COLO829 (cell line): ENCODE measurements at places on chromosomes 4 and X.
A peak's percentile ranks its signal among the peaks of the same experiment; 100 is the strongest.

- peak; percentile 31 for DNase-seq
Measured at GRCh38 chrX:46965125-46965758, 53.0 kb downstream of the JADE3 start.

DNA sequence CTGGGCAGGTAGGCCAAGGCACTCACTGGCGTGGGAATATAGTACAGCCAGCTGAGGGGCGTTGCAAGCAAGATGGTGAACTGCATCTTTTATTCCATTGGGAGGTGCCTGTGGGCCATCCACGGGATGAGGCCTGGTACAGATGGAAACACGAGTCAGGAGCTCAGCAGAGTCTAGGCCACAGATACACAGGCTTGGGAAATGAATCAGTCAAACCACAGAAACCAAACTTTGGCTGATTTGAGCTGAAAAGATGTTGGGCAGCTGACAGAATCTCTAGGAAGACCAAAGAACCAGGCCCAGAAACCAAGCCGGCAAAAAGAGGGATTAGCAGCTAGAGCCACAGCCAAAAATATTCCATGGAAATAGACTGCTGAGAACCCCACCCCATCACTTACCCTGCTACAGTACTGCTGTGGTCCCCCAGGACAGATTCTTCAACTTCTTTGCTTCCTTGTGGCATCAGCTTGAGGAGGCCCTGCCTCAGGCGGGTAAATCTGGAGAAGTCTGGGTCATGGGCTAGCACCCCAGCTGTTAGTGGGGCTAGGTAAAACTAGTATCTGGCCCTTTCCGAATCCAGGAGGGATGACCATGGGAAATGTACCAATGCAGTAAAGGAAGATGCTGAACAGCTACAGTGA, 75.4 kb downstream of the TMEM131L start:
- no peak for DNase-seq

- no peak for DNase-seq
Measured at GRCh38 chrX:47216393-47216925, 2.0 kb upstream of the CDK16 start.

DNA sequence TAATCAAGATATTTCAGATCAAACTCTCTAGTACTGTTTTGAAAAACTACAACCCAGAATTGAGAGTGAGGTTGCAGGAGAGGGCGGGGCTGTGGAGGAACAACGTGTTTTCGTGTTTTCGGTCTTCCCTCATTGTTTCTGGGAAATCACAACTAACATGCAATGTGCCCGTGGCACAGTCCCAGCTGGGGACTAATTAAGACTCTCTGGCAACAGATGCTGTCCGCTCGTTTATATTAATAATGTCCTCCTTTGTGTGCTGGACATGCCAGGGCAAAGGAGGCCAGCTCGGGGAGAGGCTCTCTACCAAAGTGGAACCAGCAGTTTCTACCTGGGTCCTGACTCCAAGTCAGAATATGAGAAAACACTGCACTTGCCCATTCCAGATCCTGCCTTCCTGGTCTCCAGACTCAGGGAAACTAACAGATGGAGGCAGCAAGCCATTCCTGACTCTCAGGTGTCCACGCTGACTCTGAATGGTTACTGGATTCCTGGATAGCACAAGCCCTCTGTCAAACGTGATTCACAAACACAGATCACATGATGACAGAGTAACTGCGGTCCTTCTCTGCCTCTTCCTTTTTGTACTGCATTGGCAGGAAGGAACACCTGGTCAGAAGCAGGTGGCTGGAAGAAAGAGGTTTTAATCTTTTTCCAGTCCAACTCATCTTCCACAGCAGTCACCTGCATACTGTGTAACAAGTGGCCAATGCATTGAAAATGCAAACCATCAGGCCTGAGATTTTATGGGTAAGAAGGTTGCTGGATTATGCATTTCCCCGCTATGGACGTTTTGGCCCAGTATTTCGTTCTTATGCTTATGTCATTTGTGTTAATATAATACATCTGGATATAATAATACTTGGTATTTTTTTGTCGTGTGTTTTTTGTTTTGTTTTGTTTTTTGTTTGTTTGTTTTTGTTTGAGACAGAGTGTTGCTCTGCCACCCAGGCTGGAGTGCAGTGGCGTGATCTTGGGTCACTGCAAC, 65.0 kb downstream of the COQ2 start:
- DNase-seq: peak; percentile 42

GRCh38 chr4:1334579-1334895, 12.5 kb upstream of the UVSSA start:
- no peak for DNase-seq

- no peak for DNase-seq
Measured at GRCh38 chrX:100870527-100870926, 3.6 kb downstream of the NOX1 start.

- no peak for DNase-seq
Measured at GRCh38 chrX:110032534-110033147, 29.7 kb downstream of the TMEM164 start.

- peak; percentile 77 for DNase-seq
Measured at GRCh38 chrX:40468033-40468846, 112.5 kb upstream of the ATP6AP2 start.

DNA sequence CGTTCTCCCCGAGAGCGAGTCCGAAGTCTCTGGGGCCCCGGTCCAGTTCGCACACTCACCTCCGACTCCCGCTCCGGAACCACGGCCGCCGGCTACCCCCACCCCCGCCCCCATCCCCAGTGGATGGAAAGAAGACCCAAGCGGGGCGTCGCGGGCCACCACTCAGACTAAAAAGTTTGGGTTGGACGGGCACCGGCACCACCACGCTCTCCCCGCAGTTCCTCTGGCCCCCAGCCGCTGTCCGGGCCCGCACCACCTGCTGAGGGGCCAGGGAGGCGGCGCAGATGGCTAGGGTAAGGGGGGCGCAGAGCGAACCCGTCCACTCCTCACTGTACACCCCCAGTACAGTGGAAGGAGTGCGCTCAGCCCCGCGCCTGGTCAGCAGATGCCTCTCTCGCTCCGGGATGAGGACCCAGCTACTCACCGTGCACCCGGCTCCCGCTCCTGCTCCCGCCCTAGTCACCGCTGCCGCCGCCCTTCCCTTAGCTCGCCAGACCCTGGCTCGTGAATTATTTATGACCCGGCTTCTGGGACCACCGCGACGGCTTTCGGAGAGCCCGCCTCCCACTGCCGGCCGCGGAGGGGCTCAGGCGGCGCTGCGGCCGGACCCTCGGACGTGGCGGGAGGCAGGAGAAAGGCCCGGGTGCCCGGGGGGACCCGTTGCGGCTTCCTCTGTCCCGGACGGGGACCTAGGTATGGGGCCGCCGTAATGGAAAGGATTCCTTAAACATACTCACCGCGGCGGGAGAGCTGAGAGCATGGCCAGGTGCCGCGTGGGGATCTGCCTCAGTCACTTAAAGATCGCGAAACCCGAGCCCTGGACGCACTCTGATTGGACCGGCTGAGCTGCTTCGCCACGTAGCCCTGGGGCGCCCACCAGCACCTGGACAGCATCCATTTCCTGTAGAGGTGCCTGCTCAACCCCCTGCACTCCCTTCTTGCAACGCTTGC, at the start of gene PROM1:
Gene PROM1 (minus strand): TSS at position 783 of the 951 bp plus-strand sequence. CDS start 8,117 bp downstream, outside the sequence.
- no peak for DNase-seq

- DNase-seq: no peak
Measured at GRCh38 chr4:27398631-27399310, 538.1 kb downstream of the STIM2 start.

- DNase-seq: no peak
Measured at GRCh38 chr4:152591876-152592275, 56.0 kb upstream of the FBXW7 start.

DNA sequence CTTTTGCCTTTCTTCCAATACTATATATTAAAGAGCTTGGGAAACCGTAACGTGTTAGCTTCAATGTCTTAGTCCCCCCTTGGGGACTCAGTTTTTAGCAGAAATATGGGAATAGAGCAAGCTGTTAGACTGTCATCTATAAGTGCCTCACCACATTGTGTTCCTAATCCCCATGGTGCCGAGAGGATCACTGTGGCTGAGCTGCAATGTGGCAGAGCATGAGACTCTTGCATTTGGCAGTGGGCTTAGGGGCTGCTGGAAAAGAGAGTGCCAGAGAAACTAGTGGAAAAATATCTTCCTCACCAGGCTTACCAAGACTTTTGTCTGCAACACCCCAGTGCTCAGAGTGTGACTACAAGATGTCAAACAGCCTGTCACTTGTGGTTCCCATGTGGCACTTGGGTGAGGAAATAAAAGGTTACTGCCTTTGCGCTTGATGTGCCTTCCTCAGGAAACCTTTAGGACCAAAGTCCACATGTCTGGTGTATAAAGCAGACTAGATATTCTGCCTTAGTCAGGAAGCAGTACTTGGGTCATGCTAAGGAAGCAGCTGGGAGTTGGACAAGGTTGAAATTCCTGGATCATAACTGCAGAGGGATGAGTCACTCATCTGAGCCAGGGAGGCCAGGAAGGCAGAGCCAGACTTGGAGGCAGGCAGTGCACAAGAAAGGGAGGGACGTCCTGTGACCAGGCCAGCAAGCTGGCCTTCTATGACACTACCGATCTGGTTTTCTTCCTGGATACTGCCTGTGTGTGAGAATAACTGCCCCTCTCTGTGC, 9.7 kb upstream of the MAGEA4 start:
- peak; percentile 26 for DNase-seq

DNA sequence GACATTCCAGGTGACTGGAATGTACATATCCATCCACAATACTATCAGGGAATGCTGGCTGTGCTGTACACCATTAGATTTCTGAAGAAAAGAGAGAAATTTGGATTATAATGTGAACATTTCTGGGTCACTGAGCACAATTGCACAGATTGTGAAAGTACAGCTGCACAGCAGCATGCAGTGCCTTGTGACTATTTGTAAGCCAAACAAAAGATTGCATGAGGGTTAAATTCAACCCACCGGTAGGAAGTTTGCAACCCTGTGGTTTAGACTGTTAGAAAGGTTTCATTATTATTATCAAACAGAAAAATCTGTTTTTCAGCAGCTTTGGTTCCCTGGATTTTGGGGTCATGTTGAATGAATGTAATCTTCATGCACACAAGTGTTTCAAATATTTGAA, 24.5 kb downstream of the DDIT4L start:
- peak; percentile 28 for DNase-seq

DNA sequence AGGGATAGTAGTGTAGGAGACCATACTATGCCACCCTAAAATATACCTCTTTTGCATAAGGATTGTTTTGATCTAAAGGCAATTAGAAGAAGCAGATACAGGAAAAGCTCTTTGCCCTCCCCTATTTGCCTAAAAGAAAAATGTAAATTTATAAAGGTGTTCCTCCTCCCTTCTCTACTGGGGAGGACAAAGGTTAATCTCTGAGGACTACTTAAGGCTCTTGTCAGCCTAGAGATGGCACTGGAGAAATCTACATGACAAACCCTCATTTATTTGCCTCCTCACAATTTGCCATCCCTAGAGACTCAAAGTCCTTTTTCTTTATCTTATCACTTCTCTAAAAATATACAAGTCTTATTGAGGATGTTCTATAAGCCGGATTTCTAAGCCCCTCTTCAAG, 1021.8 kb downstream of the STPG2 start:
- no peak for DNase-seq

DNA sequence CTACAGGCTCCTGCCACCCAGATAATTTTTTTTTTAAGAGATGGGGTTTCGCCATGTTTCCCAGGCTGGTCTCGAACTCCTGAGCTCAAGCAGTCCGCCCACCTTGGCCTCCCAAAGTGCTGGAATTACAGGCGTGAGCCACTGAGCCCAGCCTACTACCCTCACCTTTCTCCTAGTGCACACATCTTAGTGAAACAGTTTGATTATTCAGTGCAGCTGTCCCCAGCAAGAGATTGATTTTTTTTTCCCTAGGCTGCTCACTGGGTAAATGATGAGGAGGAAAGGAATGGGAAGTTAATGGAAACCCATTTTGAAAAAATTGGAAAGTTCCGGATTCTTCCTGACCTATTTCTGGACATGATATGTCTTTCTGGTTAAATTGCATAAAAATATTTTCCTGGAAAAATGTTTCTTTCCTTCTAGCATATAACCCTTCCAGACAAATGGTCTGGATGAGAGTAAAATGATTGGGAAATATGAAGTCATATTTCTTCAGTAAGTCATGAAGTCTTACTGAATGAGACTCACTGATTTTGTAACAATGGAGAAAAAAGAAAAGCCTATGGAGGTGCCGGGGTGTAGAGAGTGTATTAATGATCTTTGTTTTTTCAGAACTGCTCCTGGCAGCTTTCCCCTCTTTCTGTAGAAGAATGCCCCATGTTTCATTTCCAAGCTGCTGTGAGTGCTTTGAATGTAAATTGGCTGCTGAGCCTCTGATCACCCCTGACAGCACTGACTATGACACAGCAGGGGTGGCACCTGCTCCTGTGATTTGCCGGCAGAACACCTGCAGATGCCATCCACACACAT, 19.5 kb upstream of the ZNF41 start:
- DNase-seq: no peak

- no peak for DNase-seq
Measured at GRCh38 chrX:137352101-137352660, 213.7 kb upstream of the ZIC3 start.

- DNase-seq: no peak
Measured at GRCh38 chrX:130887376-130887775, 15.6 kb downstream of the ENOX2 start.

DNA sequence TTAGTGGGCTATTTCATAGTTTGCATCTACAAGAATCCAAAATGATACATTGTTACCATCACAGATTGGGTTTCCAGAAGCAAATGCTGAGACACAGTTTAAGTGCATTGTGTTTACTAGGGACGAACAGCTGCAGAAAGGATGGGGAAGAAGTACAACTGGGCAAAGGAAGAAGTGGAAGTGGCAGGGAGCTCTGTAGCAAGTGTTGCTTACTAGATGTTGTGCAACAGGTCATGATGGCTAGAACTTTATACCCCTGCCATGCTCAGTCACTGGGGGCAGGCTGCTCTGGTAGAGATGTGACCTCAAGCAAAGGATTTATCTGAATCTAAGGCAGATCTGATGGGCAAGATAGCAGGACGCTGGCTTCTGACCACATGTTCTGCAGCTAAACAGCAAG, 76.1 kb upstream of the EMCN start:
- DNase-seq: no peak

DNA sequence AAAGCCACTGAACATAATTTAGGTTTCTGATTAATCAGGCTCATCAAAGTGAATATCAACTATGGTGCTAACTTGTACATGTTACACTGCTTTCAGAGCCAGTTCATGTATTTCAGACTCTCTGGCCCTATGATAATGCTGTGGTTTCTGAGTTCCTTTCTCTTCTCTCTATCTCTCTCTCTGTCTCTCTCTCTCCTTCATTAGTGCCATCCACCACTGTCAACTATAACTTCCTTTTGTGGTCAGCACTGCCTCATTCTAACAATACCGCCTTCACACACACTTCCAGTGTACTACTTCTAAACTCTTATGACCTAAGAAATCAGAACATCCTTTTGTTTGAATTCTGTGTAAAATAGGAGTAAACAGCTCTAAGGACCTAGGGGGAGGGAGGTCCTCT, 907.1 kb downstream of the RPA4 start:
- peak; percentile 35 for DNase-seq

DNA sequence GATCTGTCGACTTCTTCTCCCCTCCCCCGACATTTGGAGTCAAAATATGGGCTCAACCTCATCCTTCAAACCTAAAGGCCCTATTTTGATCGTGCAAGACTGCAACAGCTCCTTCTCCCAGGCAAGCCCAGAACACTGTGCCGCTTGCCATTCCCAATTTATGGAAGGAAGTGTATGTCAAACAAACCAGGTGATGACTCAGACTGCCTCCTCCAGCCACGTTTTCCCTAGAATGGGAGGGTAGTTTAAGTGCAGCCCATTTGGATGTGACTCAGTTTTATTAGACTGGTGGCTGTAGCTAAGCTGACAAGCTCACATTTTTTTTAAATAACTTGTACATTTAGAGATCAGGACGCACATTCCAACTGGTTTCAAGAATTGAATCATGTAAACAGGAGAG, 570.4 kb upstream of the DIPK2B start:
- peak; percentile 71 for DNase-seq
